ENCODE measurements at places on chromosomes 5 and 9. TPM values are rescaled to one million over a fixed set of nuclear protein-coding genes. Genes with fewer than 3 reads are reported as not detected.

NACC2 gene
- 4.5 TPM for total RNA-seq

FCHO2 gene
- 12.0 TPM for total RNA-seq

- peak; percentile 41 for DNase-seq
Measured at GRCh38 chr9:32344551-32345182, 39.8 kb upstream of the ACO1 start.

- no peak for DNase-seq
Measured at GRCh38 chr5:97670447-97670846, 487.4 kb upstream of the RIOK2 start.

GRCh38 chr9:117125531-117125930, 289.3 kb downstream of the ASTN2 start:
- DNase-seq: no peak

- no peak for DNase-seq
Measured at GRCh38 chr5:138770291-138770690, 17.1 kb downstream of the CTNNA1 start.

DNA sequence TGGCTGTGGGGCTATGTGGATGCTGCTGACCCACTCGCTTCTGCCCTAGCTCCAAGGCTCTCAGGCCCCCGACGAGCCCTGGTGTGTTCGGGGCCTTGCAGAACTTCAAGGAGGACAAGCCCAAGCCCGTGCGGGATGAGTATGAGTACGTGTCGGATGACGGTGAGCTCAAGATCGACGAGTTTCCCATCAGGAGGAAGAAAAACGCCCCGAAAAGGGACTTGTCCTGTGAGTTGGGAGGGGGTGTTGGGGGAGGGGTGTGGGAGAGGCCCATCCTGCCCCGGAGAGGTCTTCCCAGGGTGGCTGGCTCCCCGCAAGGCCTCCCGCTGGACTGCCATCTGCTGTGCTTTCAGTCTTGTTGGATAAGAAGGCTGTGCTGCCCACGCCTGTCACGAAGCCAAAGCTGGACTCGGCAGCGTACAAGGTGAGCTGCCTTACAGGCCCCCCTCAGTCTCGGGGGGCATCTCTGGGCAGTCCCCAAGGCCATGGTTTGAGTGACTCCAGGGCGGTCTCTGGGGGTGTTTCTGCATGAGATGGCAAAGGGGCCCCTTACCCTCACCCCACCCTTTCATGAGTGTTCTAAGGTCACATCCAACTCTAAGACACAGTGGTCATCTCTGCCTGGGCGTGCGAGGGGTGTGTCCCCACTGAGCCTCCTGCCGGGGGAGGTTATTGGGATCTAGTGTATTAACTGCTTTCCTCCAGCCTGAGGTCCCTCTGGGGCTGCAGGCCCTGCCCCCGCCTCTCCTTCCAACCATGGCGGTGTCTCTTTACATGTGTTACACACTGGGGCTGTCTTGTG, 89.5 kb downstream of the PHF2 start:
- DNase-seq: no peak
